Hypothalamus (tissue), 51 donors: ENCODE measurements at places on chromosomes 3 and 15.

DNA sequence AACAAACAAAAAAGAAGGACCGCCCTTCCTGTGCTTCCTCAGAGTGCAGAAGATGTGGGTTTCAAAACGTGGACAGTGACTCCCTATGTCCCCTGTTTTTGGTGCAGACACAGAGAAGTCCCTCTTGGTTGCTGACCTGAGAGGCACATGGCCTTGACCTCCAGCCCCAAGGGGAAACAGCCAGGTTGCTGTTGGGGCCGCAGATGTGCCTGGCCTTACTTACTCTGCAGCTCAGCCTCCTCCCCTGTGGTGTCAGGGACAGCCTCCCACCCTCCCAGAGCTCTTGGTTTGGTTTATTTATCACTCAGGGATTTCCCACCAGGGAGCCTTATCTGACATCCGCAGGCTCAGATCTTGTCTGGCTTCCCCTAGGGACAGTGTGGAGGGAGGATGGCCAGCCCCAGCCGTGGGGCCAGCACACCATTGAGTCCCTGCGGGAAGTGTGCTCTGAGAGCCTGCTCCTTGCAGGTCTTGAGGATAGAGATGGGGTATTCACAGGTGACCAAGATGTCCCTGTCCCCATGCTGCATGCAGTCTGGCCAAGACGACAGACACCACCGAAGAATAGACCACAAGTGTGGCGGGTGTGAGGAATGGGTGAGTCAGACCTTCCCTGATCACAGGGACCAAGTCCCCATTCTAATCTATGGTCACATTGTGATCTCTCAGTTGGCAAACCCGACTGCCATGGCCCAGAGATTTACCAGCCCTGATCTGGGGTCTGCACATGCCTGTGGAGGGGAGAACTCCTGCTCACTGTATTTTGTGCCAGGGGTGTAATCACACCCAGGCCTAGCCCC lies 134.3 kb upstream of the ABHD17C start:
- DNase-seq = no peak

DNA sequence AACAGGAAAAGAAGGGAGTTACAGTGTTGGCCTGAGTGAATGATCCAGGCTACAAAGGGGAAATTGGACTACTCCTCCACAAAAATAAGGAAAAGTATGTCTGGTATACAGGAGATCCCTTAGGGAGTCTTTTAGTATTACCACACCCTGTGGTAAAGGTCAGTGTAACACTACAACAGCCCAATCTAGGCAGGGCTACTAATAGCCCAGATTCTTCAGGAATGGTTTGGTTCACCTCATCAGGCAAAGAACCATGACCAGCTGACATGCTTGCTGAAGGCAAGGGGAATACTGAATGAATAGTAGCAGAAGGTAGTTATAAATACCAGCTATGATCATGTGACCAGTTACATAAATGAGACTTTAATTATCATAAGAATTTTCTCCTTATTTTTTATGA lies 372.6 kb upstream of the ATP11B start:
- no peak for DNase-seq

DNA sequence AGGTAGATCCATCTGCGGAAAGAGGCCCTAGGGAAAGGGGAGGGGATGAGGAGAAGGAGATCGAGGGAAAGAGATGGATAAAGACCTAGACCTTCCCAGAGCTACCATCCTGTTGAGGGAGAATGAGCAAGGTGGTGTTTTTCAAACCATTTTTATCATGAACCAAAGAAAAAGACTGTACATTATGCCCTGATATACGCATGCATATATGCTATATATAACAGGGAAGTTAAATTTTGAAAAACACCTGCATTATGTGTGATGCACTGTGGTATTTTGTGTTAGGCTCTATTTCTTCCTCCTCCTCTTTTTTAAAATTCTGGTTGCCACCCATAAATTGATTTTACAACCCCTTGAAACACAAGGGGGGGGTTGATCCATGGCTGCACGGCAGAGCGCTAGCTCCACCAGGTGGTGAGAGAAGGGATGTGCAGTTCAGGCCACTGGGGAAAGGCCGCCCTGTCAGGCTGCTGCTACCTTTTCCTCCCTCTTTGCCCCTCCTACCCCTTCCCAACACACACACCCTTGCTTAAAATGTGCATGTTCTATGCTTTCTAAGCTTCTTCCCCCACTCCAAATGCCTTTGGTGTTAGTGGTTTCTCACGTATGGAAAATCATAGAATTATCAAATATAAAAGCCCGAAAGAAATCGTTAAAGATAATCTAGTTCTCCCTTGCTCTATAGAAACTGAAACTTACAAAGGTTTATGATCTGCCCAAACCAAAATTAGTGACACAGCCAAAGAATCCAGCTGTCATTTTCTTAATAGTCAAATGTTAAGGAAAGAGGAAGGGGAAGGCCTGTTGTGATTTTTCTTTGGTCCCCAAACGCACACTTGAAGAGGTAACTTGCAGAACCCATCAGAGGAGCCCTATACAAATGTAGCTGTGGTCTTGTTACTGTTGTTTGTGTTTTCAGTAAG lies 262.0 kb upstream of the UMPS start:
- peak; percentile 1 for DNase-seq

DNA sequence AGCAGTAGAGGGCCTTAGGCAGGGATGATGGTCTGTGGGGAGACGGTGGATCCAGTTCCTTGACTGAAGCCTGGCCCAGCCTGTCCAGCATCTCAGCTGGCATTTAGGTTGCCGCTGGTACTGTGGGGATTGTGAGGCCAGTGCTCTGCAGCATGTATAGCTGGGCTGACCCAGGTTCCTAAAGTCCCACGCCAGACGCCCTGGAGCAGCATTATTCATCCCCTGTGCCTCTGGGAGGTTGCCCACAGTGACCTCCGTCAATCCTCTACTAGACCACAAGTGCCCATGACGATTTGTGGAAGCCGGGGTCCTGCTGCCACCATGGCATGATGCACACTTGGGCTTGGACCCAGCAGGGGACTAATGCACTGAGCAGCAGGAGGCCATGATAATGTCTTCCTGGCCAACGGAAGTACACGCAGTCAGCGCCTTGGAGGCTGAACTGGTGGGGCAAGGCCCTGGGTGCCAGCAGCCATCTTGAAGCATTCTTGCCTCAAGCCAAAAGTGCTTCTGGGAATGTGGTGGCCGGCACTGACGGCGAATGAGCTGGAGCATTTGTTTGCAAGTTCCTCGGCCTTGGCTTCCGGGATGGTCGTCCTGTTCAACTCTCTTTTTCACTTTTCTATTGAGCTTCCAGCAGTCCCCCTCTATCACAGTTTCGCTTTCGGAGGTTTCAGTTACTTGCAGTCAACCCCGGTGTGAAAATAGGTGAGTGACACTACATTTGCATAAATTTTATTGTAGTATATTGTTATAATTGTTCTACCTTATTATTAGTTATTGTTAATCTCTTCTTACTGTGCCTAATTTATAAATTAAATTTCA lies 949.4 kb downstream of the ROBO1 start:
- DNase-seq = no peak

DNA sequence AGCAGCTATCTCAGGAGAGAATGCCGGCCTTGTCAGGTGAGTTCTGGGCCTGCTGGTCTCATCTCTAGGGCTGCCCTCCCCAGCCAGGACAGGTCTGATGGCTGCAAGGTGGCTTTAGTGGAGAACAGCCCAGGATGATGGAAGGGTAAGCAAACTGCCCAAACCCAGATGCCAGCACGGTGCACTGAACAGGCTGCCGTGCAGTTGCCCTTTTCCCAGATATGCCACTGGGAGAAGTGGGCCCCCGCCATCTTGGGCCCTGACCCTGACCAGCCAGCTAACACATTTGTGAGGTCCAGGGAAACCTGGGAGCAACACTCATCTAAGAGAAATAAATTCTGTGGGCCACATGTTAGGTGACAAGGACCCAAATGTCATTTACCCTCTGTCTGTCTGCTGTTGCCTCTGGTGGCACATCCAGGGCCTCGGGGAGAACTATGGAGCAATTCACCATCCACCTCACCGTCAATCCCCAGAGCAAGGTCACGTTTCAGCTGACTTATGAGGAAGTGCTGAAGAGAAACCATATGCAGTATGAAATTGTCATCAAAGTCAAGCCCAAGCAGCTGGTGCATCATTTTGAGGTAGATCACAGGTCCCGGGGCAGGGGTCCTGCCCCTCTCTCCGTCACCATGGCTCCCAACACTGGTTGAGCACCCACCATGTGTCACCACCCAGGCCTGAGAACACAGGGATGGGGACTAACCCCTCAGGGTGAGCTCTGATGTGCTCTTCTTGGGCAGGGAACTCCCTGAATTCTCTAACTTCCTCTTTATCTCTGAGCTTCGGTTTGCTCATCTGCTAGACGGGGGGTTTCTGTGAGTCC lies 1.8 kb downstream of the ITIH1 start:
- DNase-seq = no peak

- peak; percentile 13 for DNase-seq
These were observed 29.1 kb downstream of the PLXND1 start for GRCh38 chr3:129577366-129577765.

DNA sequence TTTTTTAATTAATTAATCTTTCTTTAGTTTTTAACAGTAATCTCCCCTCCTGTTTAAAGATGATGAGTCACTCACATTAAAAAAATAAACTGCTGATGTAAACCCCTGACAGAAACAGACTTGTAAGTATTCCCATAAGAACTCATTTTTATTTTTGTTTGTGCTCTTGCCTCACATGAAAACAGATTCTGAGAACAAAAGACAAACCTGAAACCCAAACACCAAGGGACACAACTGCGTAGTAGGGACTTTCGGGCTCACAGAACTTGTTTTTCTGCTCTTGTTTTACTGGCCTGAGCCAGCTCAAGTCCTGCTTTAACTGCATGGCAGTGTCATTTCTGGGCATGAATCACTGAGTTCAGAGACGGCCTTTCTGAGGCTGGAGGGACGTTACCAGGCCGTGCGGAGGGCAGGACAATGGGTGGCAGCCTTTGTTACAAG lies 600.8 kb downstream of the FOXP1 start:
- DNase-seq = peak; percentile 17

DNA sequence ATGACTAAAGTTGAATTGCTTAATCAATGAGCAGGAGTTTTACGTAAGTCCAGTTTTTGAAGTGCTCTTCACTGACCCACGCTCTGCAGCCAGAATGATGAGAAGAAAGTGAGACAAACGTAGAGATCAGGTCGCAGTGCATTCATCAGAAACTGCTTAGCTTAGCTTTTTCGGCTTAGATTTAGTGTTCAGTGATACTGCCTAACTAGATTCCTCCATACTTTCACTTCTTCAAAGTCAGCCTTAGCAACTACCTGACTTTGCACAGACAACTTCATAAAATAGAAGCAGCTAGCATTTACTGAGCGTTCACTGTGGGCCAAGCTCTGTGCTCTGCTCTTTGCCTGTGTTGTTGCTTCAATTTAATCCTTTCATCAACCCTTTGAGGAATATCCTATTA lies 116.1 kb downstream of the KCNH8 start:
- DNase-seq = no peak

- DNase-seq = no peak
These were observed 275.0 kb downstream of the XXYLT1 start for GRCh38 chr3:194995922-194996321.

DNA sequence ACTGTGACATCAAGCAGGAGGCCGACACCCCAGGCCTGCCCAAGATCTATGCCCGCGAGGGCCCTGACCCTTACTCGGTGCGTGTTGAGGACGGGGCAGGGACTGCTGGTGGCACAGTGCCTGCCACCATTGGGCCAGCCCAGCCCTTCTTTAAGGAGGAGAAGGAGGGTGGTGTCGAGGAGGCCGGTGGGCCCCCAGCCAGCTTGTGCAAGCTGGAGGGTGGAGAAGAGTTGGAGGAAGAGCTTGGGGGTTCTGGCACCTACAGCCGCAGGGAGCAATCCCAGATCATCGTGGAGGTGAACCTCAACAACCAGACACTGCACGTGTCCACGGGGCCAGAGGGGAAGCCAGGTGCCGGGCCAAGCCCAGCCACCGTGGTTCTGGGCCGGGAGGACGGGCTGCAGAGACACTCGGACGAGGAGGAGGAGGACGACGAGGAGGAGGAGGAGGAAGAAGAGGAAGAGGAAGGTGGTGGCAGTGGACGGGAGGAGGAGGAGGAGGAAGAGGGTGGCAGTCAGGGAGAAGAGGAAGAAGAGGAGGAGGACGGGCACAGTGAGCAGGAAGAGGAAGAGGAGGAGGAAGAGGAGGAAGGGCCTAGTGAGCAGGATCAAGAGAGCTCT lies 5.4 kb downstream of the ZBTB47 start:
- no peak for DNase-seq

DNA sequence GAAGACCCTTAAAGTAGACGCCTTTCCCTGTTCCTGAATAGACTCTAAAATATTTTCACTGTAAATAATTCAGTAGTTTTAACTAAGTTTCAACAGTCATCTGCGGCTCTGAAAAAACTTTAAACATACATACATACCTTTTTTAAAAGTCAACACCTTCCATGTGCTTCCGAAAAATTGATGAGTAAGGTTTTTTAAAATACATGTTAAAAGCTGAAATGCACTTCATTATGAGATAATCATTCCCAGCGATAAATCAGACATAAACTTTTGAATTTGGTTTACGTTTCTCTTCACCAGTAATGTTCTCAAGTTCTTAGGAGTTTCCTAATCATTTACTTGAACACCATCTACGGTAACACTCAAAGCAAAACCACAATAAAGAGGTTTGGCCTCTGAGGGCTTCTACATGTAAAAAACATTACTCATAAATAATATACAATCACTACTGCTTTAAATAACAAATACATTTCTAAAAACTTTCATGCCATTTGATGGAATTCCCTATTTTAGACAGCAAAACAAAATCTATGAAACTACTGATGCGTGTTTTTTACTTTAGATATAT lies 403.5 kb downstream of the SHQ1 start:
- no peak for DNase-seq

DNA sequence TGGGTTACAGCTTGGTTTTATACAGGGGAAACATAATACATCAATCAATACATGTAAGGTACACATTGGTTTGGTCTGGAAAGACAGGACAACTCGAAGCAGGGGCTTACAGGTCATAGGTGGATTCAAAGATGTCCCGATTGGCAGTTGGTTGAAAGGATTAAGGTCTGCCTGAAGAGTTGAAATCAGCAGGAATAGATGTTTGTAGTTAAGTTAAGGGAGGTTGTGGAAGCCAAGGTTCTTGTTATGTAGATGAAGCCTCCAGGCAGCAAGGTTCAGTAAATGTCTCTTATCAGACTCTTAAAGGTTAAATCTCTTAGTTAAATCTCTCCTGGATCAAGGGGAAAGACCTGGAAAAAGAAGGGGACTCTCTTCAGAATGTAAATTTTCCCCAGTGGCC lies 58.4 kb upstream of the MINAR1 start:
- no peak for DNase-seq

DNA sequence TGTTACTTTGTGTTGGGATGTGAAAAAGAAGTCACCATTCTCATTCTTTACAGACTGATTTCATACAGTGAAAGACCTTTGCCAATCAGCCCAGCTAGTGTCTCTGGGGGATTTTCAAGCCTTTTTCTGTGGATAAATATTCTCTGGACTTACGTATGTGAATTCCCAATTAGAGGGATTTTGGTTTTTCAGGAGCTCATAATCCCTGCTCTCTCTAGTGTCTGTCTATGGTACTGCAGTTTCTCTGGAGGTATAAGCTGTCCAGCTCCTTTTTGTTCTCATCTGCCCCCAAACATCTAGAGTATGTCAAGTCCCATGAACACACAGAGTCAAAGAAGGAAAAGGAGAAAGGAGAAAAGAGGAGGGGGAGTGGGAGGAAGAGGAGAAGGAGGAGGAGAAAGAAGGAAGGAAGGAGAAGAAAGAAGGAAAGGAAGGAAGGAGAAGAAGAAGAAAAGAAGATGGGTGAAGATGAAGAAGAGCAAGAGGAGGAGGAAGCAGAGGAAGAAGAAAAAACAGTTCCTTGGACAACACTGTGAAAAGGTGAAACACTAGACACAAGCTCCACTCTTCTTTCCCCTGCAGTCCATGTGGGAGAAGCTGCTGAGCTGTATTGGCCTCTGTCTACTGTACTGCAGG lies 218.6 kb downstream of the GREM1 start:
- DNase-seq = no peak

- no peak for DNase-seq
These were observed 240.7 kb downstream of the SHOX2 start for GRCh38 chr3:157865352-157866000.
